ENCODE measurements at places on chromosomes 1 and 21.

DNA sequence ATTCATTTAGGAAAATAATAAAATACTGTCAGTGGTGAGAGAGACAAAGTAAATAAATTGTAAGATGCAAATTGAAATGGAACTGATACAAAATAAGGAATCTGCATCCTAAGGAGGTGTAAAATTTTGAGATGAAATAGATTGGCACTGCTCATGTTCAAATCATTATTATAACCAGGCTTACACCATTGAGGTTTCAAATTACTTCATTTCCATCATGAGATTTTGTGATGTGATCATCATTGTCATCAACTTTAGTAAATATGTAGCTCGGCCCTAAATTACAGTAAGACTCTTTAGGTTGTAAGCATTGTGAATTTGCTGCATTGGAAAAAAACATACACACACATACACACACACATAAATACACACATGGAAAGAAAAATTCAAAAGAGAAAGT is 123.4 kb downstream of the SDCCAG8 start:
- H3K36me3 ChIP-seq = peaks cover 30% of the 10 kb centered on the region
- no peak overlapping the region for H3K4me3 ChIP-seq
- H3K4me1 ChIP-seq = no peaks in the 10 kb centered on the region
- DNase-seq = no peak

DNA sequence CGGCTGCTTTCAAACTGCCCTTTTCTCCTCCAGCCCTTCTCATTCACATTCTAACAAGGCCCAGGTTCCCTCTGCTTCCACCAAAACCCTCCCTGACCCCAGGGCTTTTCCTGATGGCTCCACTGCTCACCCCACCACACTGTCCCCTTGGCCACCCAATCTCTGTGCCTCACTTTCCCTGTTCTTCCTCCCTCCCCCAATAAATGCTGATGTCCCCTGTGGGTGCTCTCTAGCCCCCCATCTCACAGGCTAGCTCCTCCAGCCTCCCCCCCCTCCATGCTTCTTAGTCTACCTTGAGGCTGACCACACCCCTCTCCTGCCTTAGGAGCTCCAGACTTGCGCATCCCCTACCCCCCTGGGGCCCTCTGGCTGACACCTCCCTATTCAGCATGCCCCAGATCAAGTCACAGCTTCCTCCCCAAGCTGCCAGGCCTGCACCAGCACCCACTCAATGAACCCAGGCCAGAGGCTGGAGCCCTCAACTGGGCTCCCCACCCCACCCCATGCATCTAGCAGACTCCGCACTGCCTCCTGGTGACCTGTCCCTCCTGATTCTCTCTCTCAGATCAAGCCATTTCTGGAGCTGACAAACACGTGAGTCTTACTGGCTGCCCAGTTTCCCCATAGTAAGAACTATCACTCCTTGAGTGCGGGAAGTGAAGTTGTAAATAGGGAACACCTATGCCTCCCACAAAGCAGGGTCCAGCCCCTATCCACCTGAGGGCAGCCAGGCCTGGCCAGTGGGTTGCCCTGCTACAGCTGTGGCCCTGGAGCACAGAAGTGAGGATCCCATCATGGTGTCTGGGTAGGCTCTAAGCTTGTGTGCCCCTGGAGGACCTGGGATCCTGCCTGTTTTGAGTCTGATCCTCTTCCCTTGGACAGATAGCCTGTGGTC is 117.9 kb downstream of the DMRTB1 start:
- H3K36me3 ChIP-seq = no peaks in the 10 kb centered on the region
- no peak for DNase-seq
- H3K27me3 ChIP-seq = no peaks in the 10 kb centered on the region
- H3K27ac ChIP-seq = no peak overlapping the region
- H3K4me3 ChIP-seq = no peak overlapping the region

DNA sequence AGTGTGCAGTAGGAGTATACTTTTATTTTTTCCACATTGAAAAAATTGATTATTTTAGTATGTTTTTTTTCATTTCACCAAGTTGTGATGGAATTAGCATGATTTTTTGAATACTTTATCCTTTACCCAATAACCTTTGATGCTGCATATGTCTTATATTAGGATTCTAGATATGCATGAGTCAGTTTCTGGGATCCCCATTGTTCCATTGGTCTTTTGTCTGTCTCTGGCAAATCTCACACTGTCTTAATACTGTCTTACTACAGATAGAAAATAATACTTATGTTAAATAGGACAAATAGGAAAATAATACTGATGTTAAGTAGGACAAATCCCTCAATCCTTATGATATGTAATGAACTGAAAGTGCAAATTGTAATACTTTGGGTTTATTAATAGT is 54.3 kb upstream of the ASB17 start:
- DNase-seq = no peak
- no peaks in the 10 kb centered on the region for H3K27me3 ChIP-seq
- H3K4me3 ChIP-seq = no peak overlapping the region
- no peak overlapping the region for H3K27ac ChIP-seq
- H3K36me3 ChIP-seq = no peaks in the 10 kb centered on the region

DNA sequence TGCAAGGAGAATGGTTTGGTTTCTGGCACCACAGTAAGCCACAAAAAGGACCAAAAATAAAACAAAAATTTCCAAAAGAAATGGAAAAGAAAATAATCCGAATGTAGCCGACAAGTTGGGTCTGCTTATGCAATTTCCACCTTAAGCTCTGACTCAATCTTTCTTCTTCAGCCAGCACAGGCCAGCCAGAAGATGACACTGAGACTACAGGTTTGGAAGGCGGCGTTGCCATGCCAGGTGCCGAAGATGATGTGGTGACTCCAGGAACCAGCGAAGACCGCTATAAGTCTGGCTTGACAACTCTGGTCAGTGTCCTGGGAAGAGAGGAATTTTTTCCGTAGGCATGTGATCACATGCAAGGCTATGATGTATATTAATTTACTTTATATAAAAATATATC is 23.4 kb downstream of the PDPN start:
- H3K4me3 ChIP-seq = no peak overlapping the region
- H3K27me3 ChIP-seq = no peaks in the 10 kb centered on the region
- no peak overlapping the region for H3K27ac ChIP-seq
- no peak for DNase-seq

DNA sequence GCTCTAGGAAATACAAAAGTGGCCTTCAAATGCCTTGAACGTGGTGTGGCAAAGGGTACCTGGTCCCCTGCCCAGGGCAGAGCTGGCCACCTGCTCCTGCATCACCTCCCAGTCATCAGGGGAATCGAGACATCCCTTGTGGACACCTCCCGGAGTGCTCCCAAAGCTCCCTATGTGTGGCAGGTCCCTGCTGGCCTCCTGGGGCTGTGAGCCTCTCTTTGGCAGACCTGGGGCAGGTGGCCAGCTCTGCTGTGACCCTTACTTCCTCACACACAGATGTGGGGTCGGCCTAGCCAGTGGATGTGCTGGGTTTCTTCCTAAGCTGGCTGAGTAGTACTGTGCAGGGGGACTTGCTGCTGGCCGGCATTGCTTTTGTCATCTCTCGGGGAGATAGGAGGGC is 86.5 kb downstream of the ITPKB start:
- no peak overlapping the region for H3K4me3 ChIP-seq
- peaks cover 6% of the 10 kb centered on the region for H3K36me3 ChIP-seq
- H3K27me3 ChIP-seq = no peaks in the 10 kb centered on the region
- H3K27ac ChIP-seq = no peak overlapping the region
- DNase-seq = no peak

DNA sequence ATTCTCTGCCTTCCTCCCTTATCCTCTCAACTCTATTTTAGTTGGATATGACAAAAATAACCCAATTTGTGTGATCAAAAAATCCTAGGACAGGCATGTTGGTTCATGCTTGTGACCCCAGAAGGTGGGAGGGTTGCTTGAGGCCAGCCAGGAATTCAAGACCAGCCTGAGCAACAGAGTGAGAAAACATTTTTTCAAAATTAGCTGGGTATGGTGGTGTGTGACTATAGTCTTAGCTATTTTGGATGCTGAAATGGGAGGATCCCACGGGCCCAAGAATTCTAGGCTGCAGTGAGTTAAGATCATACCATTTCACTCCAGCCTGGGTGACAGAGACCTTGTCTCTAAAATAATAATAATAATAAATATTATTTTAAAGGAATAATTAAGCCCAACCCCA is 1383.1 kb upstream of the ADGRL2 start:
- no peak overlapping the region for H3K27ac ChIP-seq
- H3K27me3 ChIP-seq = no peaks in the 10 kb centered on the region
- H3K36me3 ChIP-seq = no peaks in the 10 kb centered on the region
- H3K4me1 ChIP-seq = no peaks in the 10 kb centered on the region
- H3K4me3 ChIP-seq = no peak overlapping the region
- no peak for DNase-seq

DNA sequence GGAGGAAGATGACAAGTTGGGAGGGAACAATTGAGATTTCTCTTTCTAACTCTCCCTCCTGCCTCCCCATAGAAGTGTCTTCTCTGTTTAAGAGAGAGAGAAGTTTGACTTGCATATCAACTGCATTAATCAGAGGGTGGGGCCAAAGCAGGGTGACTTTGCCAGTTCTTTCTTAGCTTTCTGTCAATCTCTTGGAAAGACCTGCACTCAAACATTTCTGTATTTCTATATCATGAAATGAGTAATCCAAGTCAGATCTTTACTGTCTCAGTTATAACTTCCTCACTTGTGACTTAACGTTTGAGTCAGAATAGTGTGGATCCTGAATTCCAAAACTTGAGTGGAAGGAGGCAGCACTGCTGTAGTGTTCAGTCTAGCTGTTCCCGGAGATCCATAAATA is 180.8 kb upstream of the KCNK2 start:
- no peaks in the 10 kb centered on the region for H3K36me3 ChIP-seq
- H3K4me3 ChIP-seq = no peak overlapping the region
- no peak for DNase-seq

DNA sequence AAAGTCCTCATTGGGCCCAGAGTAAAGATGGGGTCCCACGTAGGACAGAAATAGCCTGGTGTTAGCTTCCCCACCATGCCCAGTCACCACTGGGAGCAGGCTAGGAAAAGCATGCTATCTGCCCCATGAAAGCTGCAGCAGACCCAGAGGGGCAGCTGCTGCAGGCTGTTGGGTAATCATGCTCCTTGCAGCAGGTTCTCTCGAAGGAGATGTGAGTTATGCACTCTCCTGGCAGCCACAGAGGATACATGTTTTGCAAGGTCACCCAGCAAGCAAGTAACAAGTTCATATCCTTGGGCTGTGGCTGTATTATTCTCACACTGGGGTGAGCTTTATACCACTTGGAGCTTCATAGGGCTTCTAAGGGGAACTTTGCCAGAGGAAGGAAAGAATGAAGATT is 9.1 kb upstream of the HEYL start:
- H3K36me3 ChIP-seq = no peaks in the 10 kb centered on the region
- DNase-seq = no peak
- H3K4me3 ChIP-seq = no peak overlapping the region
- no peaks in the 10 kb centered on the region for H3K4me1 ChIP-seq

DNA sequence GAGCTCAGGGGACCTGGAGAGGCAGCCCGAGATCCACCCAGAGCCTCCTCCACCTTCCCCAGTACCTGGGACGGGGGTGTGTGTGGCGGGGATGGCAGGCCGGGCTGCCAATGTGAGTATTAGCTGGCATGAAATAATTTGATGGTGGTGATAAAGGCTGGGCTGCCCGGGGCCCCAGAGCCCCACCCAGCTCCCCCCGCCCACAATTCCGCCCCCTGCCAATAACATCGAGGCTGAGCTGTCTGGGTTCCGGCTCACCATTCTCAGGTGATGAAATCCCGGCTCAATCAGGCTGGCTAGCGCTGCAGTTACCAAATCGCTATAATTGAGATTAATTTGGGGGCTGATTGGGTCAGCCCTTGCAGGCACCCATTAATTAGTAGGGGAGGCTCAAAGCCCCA is 103.8 kb upstream of the CASZ1 start:
- DNase-seq = no peak
- peaks cover under 1% of the 10 kb centered on the region for H3K4me1 ChIP-seq

- no peak for DNase-seq
- H3K27me3 ChIP-seq = no peaks in the 10 kb centered on the region
- no peaks in the 10 kb centered on the region for H3K4me1 ChIP-seq
- no peaks in the 10 kb centered on the region for H3K36me3 ChIP-seq
- H3K27ac ChIP-seq = no peak overlapping the region
Measured at GRCh38 chr1:221575605-221576004, 166.3 kb downstream of the DUSP10 start.

DNA sequence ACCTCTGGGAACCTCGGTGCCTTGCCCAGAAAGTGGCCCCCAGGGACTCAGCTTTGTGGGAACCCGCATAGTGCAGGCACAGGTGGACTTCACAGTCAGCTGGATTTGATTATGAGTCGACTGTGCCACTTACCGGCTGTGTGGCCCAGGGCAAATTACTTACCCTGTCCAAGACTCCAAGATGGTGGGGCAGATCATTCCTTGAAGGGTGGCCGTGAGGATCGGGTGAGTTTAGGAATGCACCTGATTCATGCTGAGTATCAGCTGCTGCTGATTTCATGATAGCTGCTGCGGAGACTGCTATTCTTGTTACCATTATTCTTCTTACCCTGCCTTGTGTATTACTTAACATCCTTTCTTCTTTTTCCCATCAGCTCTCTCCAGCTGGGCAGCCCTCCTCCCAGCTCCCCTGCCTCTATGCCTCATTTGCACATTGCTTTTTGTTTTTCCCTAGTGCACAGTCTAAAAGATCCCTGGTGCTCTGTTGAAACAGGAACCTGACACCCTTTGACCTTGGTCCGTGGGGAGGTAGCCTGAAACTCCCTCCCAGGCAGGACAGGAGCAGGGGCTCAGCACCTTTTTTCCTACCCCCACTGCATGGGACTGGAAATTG is 40.5 kb upstream of the FHAD1 start:
- H3K36me3 ChIP-seq = no peaks in the 10 kb centered on the region
- no peak for DNase-seq
- no peak overlapping the region for H3K27ac ChIP-seq
- H3K27me3 ChIP-seq = no peaks in the 10 kb centered on the region
- H3K4me1 ChIP-seq = no peaks in the 10 kb centered on the region
- no peak overlapping the region for H3K4me3 ChIP-seq

- H3K27me3 ChIP-seq = no peaks in the 10 kb centered on the region
- no peak overlapping the region for H3K4me3 ChIP-seq
- H3K27ac ChIP-seq = no peak overlapping the region
- H3K4me1 ChIP-seq = no peaks in the 10 kb centered on the region
- DNase-seq = no peak
Measured at GRCh38 chr1:175906370-175906769, 163.0 kb upstream of the TNR start.

- H3K27ac ChIP-seq = no peak overlapping the region
- no peak overlapping the region for H3K4me3 ChIP-seq
- H3K4me1 ChIP-seq = no peaks in the 10 kb centered on the region
- no peaks in the 10 kb centered on the region for H3K36me3 ChIP-seq
Measured at GRCh38 chr21:33196941-33197374, 32.8 kb upstream of the IFNAR2 start.

- H3K36me3 ChIP-seq = no peaks in the 10 kb centered on the region
- peak overlapping the region; percentile 28 for H3K4me3 ChIP-seq
Measured at GRCh38 chr1:212635141-212635631, 26.6 kb downstream of the ATF3 start.
